Fibroblast of skin of scalp (primary cell): ENCODE measurements at places on chromosomes 3 and 15.

DNA sequence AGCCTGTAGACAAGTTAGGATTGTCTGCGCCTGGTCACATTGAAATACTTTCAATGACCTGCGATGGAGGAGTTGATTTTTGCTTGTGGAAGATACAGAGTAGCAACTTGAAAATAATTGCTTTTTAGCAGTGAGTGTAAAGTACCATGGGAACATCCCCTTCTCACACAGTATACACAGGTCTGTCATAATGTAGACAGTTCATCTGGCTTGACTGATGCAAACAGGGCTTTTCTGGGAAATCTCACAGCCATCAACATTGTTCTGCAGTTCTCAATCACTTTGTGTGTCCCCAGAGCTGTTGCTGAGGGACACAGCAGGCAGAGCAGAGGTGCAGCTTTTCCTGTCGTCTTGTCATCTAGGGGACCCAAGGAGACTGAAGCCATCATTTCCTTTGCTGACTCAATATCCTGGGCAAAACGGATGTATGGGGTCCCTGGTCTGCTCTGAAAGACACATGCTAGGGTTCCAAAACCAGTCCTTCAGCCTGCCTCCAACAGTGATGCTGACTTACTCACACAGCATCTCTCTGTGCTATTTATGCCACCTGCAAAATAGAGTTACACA lies 5.3 kb upstream of the REC114 start:
- DNase-seq: no peak

- no peak for DNase-seq
These were observed 365.7 kb downstream of the EDEM1 start for GRCh38 chr3:5553203-5553602.

DNA sequence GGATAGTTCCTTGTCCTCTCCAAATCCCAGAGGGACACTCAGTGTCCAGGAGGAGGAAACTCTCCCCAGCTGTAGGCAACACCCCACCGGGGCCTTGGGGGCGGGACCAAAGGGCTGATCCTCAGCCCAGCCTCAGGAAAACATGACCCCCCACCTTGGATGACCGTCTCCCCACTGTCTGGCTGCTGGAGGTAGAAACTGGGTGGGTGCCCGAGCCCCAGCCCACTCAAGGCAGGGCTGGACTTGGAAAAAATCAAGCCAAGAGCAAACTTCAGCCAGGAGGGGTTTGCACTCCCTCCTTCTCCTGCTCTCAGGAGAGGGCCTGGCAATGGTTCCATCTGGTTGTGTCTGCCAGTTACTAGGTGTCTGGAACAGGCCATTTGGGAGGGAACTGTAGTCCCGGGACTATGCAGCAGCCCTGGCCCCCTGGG lies 3.6 kb upstream of the RASL12 start:
- DNase-seq: no peak

DNA sequence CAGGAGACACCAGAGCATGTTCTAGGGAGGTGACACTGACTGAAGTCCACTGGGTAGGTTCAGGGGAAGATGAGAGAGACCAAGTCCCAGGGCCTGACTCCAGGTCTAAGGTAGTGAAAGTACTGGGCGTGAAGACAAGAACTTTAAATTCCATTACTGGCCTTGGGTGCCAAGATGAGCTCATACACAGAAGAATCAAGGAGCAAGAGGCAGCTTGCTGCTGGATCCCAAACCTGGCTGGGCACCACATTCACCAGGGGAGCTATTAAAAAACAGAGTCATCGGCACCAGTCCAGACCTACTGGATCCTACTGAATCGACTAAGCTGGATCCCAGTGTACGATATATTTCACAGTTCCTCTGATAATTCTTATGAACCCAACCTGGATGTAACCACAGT lies 42.1 kb upstream of the ATG7 start:
- DNase-seq: no peak

DNA sequence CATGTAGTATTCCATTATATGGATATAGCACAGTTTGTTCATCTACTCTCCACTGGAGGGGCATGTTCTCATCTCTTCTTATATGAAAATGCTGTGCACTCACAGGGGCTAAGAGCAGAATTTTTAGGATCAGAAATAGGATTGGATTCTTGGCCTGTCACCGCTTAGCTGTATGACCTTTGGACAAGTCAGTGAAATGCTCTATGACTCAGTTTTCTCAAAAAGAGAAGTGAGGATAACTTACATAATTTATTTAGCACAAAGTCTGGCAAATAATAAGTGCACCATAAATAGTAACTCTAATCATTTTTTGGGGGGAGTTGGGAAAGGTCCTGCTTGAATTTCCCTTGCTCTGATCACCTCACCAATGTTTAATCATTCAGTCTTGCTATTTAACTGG lies 103.7 kb upstream of the LRIG1 start:
- DNase-seq: no peak

- DNase-seq: no peak
These were observed 60.1 kb upstream of the PFN2 start for GRCh38 chr3:150030841-150031240.

GRCh38 chr3:81152156-81152555 lies 609.3 kb downstream of the GBE1 start:
- no peak for DNase-seq
